Ammon's horn (tissue), 1 donor: ENCODE measurements at places on chromosomes 5 and 9.

GRCh38 chr5:78492650-78493049 lies 132.2 kb downstream of the SCAMP1 start:
- DNase-seq = no peak

DNA sequence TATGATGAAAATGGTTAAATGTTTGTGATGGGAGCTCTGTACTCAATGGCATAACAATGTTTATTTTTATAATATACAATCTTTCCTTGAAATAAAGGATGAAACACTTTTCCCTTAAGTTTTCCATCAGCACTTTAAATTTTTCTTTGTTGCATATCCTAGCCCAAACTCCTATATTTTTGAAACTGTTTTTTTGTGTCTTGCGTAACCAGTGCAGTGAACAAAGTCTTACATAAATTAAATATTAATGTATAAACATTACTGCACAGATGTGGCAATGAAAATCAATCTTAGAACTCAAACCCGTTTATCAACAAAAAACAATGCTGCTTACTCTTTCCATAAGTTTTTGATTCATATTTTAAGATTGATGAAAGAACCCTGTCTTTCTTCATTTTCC lies 34.1 kb upstream of the IL31RA start:
- DNase-seq = no peak

GRCh38 chr5:130116972-130117371 lies 212.7 kb downstream of the CHSY3 start:
- no peak for DNase-seq

- no peak for DNase-seq
Observed at GRCh38 chr9:136316896-136317676, 10.3 kb upstream of the GPSM1 start.

GRCh38 chr9:85347541-85347940 lies 394.2 kb downstream of the AGTPBP1 start:
- DNase-seq = no peak

- no peak for DNase-seq
Observed at GRCh38 chr5:44336708-44337107, 52.5 kb downstream of the FGF10 start.

GRCh38 chr9:121455527-121456239 lies 44.0 kb downstream of the GGTA1 start:
- DNase-seq = no peak

- DNase-seq = no peak
Observed at GRCh38 chr9:111561165-111561719, 36.3 kb downstream of the ZNF483 start.

DNA sequence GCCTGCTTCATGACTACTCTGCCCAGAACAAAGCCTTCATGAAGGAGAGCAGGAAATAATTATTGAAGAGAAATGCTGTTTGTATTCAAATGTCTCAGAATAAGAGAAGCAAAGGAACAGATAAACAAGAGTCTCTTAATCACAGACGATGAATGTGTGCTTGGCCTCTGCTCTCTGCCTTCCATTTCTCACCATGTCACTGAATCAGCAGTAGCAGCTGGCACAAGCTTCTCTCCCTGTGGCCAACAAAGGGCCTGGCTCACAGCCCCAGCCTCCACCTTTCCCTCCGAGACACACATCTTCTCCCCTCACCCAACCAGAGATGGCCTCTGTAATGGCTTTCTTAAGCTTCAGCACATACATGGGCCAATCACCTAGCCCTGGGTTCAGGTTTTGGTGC lies 128.1 kb upstream of the SLIT3 start:
- DNase-seq = no peak

DNA sequence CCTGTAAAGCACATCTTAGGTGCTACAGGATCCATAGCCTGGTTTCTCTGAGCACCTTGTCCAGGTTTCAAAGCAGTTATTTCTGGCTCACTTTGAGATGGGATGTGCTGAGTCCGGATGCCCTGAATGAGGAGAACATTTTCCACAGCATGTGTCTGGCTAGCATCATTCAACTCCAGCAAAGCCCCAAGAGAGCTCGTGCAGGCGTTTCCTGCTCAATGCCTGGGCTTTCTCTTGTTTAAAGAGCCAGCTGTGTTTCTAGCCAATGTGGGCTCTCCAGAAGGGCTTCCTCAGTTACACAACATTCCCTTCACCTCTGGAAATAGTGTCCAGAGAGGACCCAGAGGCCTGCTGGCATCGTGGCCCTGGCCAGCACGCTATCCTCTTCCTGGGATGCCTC lies 411.7 kb downstream of the DMAC1 start:
- DNase-seq = no peak

DNA sequence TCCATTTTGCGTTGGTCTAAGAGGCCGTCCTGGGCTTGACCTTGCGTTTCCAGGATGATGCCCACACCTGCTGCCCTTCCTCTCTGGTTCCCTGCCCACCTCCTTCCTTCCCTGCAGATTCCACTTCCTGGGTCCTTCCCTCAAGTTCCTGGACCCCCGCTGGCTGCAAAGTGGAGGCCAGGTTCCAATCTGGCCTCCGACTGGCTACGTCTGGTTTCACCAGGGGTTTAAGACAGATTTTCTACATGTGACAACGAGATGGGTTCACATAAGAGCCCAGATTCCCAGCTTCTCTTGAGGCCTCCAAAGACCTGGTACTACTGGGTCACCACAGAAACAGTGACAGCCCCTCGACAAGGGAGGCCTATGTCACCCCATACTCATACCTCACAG lies 2.1 kb downstream of the MGAT4B start:
- no peak for DNase-seq

GRCh38 chr5:177419046-177419445 lies 7.4 kb upstream of the GRK6 start:
- no peak for DNase-seq

DNA sequence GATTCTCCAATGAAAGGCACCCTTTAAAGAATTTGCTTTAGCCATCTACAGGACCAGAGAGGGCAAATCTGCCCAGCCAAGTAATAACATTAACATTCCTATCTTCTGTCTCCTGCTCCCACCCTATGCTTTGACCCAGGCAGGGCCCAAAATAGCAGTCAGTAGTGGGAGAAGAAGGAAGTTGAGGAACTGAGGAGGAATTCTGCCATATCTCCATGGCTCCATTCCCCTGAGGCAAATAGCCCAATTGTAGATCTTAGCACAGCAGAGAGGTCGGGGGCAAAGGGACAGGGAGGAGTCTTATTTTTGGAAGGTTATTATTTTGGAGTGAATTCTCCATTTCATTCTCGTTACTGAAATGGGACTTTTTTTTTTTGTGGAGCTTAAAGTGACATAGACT lies 111.1 kb upstream of the IFNK start:
- no peak for DNase-seq

DNA sequence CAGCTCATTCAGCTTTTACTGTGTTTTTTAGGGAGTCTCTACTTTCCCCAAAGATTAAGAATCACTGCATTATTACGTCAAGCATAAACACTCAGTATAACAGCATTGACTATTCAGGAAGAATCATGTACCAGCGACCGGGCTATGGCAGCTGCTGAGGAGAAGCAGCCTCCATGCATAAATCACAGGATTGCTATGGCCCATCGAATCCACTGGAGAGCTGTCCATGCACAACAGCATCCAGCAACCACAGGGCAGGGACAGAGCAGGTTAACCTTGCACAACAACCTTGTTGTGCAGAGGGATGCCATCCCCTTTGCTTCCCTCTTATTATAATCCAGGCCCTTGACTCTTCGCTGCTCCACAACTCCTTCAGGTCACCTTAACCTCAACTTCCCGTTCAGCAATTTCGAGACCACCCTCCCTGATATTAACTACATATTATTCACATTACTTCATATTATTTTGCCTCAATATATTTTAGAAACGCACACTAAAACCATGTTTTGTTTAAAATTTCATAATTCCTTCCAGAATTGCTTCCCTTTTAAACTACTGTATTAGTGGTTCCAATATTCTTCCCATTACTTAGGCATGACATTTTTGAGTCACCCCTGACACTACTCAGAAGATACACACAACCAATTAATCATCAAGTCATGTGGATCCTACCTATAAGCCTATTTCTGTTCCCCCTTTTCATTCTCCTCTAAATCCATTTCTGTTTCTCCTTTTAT lies 991 bp downstream of the IARS1 start:
- DNase-seq = no peak

DNA sequence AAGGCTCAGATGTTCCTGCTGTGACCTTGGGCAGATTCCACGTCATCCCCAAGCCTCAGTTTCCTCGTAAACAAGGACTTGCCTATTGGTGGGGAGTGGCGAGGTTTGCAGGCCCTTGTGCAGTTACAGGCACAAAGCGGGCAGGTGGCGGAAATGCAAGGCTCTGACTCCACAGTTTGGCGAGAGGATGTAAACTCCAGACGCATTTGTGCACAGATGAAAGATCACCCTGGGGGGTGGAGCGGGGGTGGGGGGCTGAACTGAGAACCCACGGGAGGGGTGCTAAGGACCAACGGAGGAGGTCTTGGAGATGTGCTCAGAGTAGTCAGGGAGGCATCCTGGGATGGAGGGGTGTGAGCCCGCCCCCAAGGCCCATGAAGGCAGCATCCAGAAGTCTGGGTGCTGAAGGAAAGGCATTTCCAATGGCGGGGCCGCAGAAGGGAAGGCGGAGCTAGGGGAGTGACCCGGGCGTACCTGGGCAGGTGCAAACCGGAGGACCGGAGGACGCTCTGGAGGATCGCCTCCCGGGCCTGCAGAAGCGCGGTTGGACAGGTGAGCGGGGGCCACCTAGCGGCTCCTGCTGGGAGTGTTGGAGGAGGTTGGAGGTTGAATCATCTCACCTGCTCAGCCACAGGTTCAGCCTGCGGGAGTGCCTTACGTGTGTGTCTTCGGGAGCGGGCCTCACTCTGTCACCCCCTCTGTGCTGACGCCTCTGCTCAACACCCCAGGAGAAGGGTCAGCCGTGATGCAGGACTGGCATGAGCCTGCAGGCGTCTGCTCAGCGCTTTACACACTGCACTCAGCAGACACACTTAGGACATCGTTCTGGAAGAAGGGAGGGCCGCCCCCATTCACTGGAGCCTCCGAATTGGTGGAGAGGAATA lies 1.9 kb upstream of the FIBCD1 start:
- DNase-seq = peak; percentile 56

DNA sequence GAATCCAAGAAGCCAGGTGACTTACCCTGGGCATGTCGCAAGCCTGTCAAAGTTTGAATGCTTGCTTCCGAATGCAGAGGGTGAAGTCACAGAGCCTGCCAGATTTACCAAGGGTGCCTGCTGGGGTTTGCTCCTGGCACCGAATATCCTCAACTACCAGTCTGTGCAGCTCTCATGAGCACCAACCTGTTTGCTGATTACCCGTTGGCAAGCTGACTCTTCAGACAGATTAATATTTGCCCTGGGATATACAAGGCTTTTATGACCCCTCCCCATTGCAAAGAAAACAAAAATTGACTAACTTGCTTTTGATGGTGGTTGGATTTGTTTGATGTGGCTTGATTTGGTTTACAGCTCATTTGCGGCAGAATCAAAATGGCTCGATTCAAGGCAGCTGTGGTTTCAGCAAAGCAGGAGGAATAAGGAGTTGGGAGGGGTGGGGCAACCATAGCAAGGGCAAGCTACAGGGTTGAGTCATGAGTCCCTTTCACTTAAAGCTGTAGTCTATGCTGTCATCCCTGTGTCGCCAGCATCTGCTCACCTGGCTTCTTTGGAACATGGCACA lies 82.3 kb upstream of the AGXT2 start:
- DNase-seq = no peak

DNA sequence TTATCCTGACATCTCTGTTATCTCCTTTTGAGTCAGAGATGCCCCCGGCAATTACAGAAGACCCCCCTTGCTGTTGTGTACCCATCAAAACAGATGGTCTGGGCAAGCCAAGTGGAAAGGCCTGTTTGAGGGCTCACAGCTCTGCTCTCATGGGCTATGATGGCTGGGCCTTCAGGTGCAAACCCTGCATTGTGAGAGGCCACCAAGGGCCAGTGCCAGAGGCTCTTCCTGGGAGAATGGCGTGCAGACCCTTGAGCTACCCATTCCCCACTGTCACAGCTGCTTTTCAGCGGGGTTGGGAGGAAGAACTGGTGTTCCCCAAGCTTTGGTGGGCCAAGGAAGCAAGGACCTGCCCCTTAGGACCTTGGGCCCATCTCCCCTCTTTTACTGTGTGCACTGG lies 174.7 kb upstream of the PPP1R26 start:
- DNase-seq = no peak

DNA sequence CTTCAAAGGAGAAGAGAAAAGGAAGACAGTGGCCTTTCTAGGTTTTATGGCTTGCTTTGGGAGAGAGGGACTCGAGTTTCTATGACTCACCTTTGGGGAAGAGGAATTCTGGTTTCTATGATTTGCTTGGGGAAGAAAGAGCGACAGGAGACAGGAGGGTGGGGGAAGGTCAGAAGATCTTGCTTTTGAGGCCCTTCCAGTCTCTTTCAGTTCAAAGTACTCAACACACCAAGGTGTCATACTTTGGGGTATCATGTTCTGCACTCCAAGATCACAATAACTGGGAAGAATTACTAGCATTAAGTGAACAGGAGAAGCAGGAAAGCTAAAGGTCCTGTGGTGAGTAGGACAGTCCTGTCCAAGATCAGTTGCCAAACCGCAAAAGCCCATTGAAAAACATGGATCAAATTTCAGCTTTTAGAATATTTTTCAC lies 324.5 kb downstream of the ARHGEF28 start:
- no peak for DNase-seq

- DNase-seq = no peak
Observed at GRCh38 chr5:133749331-133749985, 137.1 kb upstream of the FSTL4 start.

- no peak for DNase-seq
Observed at GRCh38 chr5:180640861-180641565, 8.4 kb downstream of the FLT4 start.
